ENCODE measurements at places on chromosomes 11 and 22.

DNA sequence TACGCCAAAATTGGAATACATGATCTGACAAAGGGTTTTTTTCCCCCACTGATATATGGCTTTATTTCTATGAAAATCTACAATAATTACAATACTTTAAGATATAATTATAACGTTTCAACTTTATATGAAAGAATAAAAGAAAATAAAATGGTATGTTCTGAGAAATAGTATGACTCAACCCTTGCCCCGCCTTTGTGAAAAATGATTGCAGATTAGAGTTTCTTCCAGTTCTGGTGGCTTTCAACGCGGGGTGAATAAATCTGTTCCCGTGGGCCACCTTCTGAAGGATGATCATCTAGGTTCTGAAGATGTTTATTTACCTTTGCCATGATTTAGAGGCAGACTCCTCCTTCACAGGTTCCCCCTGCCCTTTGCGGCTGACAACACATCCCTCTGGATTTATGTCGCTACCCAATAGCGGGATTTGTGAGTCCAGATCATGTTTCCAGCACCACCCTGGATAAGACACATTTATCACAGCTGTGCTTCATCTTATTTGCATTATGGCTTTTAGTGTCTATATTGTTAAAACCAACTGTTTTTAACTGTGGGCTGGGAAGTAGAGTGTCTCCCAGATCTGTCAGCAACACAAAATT, 607.0 kb upstream of the KIRREL3 start:
- no peak for DNase-seq

- no peak for DNase-seq
Measured at GRCh38 chr11:11574373-11575287, 47.2 kb downstream of the GALNT18 start.

DNA sequence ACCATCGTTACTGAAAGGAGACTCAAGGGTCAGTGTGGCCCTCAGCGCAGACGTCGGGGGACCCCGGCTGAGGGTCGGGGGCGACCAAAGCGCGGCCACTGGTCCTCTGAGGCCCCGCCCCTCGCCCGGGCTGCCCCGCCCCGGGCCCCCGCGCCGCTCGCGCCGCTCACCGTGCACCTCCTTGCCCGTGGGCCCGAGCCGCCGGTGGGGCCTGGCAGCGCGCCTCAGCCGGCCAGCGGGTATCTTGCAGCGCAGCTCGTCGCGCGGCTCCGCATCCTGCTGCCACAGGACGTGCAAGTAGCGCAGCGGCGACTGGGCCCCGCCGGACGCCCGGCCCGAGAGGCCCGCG, 419 bp downstream of the ANKRD54 start:
- DNase-seq = no peak

DNA sequence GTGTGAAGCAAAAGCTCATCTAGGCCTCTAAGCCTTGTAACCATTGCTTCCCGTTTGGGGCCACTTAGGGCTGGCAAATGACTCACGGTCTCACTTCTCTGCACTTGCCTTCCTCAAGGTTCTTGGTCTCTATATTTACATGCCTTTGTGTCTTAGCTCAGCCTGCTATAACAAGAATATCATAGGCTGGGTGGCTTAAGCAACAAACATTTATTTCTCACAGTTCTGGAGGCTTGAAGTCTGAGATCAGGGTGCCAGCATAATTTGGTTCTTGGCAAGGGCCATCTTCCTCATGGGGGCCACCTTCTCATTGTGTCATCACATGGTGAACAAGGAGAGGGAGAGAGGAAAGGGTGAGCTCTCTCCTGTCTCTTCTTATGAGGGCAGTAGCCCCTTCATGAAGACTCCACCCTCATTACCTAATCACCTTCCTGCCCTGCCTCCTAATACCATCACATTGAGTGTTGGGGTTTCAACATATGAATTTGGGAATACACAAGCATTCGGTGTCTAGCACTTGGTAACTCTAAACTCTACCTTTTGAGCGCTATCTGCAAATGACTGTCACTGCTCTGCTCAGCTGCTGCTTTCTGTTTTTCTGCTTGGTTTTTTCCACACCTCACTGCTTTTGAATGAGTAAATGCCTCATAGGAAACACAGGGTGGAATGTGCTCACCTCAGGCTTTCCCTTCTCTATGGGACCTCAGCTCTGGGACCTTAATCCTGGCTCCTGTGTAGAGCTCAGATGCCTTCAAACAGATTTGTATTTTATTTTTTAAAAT, 16.2 kb upstream of the ME3 start:
- DNase-seq = no peak

DNA sequence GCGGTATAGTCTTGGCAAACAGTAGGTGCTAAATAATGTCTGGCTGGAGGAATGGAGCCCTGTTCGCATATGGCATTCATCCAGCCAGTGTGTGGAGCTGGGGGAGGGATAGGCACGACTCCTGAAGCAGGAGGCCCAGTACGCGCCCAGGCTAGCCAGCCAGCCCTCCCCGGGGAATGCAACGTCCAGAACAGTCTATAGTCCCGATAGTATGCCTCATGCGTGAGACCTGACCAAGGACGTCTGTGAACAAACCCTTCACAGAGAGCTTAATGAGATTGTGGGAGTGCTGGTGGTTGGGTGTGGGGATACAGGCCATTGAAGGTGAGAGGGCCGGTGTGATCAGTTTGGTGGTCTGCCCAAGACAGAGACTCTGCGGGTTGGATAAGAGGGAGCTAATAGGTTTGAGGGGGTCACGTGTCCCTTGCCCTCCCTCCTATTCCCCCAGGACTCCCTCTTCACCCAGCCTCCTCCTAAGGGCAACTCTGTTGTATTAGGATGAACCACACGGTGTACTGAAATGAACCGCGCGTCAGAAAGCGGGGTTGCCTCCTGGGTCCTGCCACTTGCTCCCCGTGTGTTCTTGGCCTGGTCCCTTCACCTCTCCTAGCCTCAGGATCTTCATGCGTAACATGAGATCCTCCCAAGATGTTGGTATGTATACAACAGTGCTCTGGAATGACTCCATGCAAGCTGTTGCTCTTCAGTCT, 987 bp upstream of the GRIK4 start:
- DNase-seq = no peak

- DNase-seq = no peak
Measured at GRCh38 chr22:27127911-27128310, 470.5 kb downstream of the MIAT start.
